ENCODE measurements at places on chromosomes 3 and 15. TPM values are rescaled to one million over a fixed set of nuclear protein-coding genes. Genes with fewer than 3 reads are reported as not detected.

DNA sequence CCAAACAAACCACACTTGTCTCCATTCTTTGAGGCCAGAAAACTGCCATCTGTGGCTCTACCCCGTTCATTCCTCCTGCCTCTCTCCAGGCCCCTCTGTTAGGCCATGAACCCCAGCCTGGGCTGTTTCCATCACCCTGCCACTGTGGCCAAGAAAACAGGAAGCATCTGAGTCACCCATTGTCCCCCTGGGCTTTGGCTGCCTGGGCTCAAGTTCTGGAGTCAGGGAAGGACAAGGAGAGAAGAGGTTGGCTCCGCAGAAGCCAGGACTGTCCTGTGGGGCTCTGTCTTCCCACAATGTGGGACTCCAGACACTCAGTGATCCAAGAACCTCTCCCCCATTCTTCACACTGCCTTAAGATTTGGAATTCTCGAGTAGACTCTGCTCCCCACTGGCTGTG is 14.8 kb upstream of the LCTL start:
- DNase-seq = no peak

GRCh38 chr3:12536423-12536822 is 8.9 kb downstream of the MKRN2OS start:
- DNase-seq = no peak

DNA sequence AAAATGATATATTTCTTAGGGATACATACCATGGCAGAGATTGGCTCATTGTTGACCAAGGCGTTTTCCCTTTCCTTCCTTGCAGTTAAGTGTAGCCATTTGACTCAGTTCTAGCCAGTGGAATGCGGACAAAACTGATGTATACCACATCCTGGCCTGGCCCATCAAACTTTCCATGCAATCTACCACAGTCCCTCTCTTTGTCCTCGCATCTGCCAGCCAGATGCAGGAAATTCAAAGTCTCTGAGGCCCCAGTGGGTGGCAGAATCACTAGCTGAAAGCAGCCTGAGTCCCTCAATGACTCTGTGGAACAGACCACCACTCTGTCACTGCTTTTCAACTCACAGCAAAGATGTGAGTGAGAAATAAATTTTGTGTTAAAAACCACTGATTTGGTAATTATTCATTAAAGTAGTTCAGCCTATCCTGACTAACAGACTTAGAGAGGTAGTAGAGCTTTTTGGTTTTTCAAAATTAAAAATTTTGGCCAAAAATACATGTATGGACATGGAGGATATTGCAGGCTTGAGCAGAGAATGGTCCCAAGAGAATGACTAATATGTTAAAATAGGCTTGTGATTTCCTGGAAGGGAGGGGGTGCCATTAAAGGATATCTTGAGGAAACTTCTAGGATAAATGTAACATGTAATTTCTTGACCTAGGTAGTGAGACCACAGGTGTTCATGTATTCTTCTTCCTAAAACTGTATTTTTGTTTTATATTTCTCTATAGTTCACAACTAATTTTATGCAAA is 10.9 kb downstream of the LRRFIP2 start:
- no peak for DNase-seq

DNA sequence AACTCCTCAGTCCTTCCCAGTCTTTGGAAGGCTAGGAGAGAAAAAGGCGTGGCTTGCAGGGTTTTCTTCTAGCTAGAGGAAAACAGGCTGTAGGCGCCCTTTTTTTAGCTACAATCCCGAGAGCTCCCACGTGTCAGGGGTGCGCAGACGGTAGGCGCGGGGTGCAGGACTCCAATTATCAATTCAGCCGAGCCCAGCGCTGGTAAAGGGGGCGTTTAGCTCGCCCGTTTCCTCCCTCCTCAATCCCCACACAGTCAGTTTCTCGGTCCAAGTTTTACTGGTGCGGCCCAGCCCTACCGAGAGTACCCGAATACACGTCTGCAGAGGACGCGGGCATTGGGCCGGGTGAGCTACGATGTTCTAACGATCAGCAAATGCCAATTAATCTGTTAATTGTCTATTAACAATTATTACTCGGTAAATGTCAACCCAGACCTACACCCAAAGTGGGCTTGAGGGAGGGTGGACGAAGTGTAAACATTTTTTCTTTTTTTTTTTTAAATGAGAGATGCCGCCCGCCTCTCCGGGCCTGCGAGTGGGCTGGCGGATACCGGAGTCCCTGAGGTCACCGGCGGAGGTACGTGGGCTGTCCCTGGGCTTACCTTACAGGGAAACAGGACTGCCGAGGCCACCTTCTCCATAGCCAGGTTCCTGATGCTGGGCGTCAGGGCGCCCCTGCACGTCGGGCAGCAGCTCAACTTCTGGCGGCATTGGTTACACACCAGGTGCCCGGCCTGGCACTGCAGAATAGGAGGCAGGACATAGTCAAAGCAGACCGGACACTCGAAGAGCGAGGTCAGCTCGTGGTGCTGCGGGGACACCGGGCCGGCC is 923 bp downstream of the SIAH2 start:
- no peak for DNase-seq

The TMEM41A gene
- total RNA-seq = 36.4 TPM

The RYR3 gene
- 2.0 TPM for total RNA-seq

GRCh38 chr3:107540857-107541256 is 18.1 kb downstream of the BBX start:
- no peak for DNase-seq

Data from suprapubic skin (tissue), 4 donors.